Activated CD4-positive, alpha-beta T cell treated with anti-CD3 and anti-CD28 coated beads, Interleukin-2, amount 50 U/mL, for 16 hours (primary cell): ENCODE measurements at places on chromosomes 11 and 22.

GRCh38 chr22:48070760-48071159, 1308.3 kb downstream of the TBC1D22A start:
- no peak for DNase-seq

GRCh38 chr11:34609187-34609751, 11.6 kb upstream of the EHF start:
- no peak for DNase-seq

DNA sequence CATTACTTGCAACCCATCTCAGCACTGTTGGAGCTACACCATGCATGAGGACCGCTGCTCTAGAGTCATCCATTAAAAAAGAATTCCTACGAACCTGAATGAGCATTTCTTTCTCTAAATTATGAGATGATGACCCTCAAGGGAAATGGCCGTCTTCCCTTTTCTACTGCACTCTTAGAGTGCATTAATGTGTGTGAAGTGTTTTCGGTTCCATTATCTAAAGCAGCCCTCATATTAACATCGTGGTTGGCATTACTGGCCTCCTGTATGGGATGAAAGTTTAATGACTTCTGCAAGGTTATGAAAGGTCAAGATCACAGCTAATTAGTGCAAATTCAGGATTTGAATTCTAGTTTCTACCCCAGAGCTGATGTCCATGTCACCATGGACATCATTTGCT, 16.7 kb downstream of the CD44 start:
- no peak for DNase-seq

DNA sequence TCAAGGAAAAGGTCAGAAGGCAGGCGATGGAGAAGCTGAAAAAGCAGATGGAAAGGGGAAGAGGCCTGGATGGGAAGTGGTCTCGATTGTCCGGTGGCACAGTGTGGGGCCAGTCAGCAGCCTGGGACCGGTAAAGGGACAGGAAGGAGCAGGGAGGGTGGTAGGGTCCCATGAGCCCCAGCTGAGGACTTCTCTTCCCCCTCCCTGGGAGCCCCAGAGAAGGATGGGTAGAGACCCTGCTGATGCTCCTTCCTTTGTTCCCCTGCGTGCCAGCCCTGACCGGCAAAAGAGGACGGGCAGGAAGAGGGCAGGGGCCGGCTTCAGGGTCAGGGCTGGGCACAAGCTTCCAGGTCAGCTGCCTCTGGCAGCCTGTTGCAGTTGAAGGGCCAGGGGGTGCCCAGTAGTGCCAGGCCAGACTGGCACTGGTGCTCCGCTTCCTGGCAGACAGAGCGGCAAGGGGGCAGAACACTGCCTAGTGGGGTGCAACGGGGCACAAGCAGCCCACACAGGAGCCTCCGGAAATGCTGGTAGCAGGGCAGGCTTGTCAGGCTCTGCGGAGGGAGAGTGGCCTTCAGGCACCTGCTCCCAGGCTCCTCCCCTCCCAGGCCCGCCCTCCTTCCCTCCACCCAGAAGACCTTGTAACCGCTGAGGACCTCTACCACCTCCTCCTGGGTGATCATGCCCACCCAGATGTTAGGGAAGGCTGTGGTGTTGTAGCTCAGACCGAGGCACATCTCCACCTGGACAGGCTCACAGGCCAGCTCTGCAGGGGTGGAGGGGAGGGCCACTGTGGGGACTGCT, 739 bp upstream of the C1QTNF5 start:
- DNase-seq = no peak

GRCh38 chr11:127412722-127413380, 412.3 kb upstream of the KIRREL3 start:
- no peak for DNase-seq

DNA sequence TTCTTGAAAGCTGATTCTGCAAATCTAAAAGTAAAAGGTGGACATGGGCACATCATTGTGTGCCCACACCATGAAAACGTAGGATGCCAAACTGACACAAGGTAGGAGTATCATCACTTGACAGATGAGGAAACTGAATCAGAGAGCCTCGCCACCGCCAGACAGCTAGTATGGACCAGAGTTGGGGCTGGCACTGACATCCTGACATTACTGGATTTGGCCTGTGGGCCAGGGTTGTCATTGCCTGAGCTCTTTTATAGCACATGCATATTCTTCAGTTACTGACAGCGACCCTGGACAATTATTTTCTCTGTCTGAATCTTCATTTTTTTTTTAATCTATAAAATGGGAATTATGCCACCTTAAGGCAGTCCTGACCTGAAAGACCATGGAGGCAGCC, 16.5 kb downstream of the USP35 start:
- no peak for DNase-seq

DNA sequence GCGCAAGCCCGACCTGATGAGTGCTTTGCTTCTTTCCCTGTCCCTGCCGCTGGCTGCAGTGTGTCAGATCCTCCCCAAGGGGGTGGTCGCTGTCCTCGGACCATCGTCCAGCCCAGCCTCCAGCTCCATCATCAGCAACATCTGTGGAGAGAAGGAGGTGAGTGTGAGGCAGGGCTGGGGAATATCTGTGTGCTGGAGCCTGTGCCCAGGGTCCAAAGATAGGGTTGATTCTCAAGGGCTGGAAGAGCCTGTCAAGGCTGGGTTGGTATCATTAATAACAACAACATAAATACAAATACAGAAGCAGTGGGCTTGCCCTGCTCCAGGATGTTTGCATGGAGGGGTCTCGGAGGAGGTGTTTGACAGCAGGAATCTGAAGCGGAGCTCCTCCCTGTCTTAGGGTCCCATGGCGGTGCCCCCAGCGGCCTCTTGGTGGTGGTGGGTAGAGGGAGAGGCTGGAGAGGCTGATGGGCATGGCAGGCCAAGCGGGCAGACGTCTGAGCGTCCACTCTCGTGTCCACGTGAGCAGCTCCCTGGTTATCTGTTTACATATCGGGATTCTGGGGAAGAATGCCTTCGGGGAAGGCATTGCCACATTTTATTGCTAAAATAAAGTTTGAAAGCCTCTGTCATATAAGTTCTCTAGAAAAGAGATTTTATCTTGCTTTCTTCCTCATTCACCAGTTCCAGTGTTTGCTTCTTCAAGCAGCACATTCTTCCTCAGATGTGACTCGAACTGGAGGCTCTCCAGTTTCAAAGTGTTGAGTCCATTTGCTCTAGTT, 208.4 kb upstream of the TBCEL start:
- no peak for DNase-seq

DNA sequence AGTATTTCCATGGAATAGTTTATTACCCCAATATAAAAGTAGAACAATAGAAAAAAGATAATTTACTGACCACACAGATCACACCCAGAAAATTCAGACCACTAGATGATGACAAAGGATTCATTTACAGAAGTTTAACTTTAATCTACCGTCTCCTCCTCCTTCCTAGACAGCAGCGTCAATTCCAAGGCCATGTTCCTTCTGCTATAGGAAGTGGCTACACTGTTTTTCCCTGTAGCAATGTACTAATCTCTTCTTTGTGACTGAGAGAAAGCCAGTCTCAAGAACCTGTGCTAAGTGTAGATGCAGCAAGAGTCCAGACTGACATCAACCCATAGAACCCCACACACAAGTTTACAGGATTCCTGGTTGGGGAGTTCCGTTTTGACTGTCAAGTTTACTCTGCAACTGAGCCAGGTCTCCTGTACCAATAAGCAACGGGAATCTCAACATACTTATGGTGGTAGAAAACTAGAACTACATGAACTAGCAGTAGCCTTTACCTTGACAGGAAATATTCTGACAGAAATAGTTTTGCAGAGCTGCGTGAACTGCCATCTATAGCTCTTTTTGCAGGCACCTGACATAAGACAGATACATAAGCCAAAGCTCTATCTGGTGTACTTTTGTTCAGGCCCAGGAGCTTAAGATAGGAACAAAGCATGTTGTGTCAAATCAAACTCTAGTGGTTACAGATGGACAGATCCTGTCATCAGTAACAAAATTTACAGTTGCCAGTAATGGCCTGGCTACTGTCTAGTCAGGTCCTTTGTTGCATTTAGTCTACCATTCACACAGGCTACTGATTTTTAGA, 42.9 kb downstream of the MRTFA start:
- no peak for DNase-seq

GRCh38 chr11:17640493-17641164, 78.7 kb upstream of the MYOD1 start:
- no peak for DNase-seq

DNA sequence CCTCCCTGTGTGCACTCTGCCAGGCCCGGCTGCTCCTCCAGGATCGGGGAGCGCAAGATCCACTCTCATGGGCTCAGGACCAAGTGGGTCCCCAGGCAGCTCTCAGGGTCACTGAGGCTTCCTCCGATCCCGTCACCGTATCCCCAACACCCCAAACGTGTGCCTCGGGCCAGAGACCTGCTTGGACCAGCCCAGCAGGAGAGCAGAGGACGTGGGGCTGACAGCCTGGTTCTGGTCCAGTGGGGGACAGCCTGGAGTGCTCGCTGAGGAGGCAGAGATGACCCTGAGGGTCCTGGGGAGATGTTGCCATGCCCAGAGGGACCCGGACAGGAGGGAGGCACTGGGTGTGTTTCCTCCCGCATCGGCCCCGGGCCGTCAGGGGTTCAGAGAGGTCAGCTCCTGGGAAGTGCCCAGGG, 1402.6 kb downstream of the BRD1 start:
- no peak for DNase-seq

- DNase-seq = no peak
These were observed 245.5 kb downstream of the BRD1 start for GRCh38 chr22:49582181-49582580.

GRCh38 chr11:46129133-46129532, 7.9 kb upstream of the PHF21A start:
- no peak for DNase-seq

GRCh38 chr22:27734066-27734465, 67.5 kb downstream of the MN1 start:
- no peak for DNase-seq

- no peak for DNase-seq
These were observed 34.5 kb downstream of the RPUSD4 start for GRCh38 chr11:126176853-126177470.

DNA sequence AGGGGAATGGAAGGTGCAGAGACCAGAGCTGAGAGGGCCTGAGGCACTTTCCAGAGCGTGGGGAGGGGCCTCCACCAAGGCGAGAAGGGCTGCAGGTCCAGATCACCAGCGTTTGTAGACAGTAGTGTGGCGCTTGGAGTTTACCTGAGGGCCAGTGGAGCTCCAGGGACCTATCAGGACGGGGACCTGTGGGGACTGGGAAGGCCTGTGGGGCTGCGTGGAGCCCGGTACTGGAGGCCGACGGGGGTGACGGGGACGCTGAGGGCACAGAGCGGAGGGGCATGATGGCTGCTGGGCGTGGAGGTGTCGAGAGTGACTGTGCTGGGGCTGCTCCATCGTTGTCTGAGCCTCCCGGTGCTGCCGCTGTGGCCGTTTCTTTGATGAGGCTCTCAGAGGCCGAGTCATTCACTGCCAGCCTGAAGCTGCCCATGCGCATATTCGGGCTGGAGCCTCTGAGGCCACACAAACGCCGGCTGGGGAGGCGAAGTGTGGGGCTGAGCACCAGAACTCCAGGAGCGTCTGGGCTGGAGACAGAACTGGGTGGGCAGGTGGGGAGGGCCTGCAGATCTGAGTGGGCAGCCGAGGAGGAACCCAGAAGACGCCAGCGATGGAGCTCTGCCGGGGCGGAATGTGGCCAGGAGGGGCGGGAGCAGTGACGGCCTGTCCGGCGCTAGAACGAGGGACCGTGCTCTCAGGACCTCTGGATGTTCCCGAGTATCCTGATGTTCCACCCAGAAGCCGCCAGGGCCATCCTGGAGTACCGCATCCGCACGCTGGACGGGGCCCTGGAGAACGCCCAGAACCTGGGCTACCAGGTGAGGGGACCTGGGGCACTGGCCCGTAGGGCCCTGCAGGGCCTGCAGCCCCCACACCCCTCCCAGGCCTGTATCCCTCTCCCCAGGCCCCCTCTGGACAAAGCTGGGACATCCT, 2.6 kb downstream of the PGGHG start:
- DNase-seq = no peak

GRCh38 chr11:73862986-73863385, 13.7 kb downstream of the COA4 start:
- DNase-seq = no peak

- no peak for DNase-seq
These were observed 33.7 kb upstream of the MYRF start for GRCh38 chr11:61718621-61719302.
